ENCODE measurements at places on chromosomes 16 and 17. TPM values are rescaled to one million over a fixed set of nuclear protein-coding genes. Genes with fewer than 3 reads are reported as not detected.
A peak's percentile ranks its signal among the peaks of the same experiment; 100 is the strongest.

The ALOX15 gene
- 0.05 TPM for polyA plus RNA-seq

The KRTAP4-3 gene
- polyA plus RNA-seq, result not detected

The BAIAP3 gene
- 0.51 TPM for polyA plus RNA-seq

The SDK2 gene
- polyA plus RNA-seq, result not detected

DNA sequence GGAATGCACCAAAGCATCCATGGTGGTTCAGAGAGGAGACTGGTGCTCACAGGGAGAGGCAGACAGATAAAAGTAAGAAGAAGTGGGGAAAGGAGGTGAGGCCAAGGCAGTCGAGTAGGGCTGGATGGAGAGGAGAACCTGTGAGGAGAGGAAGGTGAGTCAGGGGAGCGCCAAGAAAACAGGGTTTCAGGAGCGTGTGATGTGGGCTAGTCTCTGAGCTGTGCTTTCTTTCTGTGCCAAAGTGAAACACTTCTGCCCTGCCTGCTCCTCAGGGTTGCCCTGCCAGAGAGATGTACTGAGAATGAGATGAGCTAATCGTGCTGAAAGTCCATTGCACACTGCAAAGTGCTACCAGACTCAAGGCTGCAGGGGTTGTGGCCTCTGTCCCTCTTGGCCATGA lies 310.7 kb upstream of the CCL2 start:
- no peak for DNase-seq

DNA sequence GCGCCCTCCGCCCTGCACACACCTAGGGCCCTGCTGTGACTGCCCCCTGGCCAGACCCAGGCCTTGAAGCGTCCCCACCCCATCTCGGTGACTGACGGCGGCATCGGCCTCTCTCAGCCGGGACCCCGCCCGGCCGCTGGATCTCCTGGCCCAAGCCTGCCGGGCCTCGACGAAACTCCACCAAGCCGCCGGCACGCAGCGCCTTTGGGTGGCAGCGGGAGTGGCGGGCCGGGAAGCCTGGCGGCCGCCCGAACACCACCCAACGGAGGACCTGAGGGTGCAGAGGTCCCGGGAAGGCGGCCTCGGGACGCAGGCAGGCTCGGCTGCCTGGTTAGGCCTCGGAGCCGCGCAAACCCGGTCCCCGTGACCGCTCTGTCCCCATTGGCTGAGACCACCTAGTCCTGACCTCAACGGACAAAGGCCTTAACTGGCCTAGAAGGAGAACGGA lies 12.0 kb upstream of the TMEM97 start:
- DNase-seq, result no peak

DNA sequence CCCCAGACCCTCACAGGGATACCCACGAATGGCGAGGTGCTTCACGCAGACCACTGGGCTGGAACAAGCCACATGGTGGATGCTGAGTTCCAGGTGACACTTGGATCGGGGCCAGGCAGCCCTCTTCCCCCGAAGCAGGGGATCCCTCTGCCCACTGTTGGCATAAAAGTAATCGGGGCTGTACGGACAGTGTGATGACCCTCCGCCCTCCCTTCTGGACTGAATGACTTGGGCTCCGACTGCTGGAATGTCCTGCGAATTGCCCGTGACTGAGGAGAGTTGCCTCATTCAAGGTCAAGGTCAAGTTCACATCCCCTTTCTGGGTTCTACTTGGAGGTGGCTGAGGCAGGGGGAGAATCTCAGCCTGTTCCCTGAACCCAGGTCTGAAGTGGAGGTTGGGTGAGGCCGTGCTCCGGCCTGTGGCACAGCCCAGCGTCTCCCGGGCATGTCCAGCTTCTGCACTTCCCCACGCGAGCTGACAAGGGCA lies 28.5 kb upstream of the CREBBP start:
- no peak for DNase-seq

- DNase-seq, result peak; percentile 15
Measured at GRCh38 chr17:54992797-54993639, 24.5 kb downstream of the STXBP4 start.

- no peak for DNase-seq
Measured at GRCh38 chr16:67207249-67208091, 8.5 kb downstream of the ELMO3 start.

- no peak for DNase-seq
Measured at GRCh38 chr17:549177-550040, 165.2 kb downstream of the VPS53 start.

DNA sequence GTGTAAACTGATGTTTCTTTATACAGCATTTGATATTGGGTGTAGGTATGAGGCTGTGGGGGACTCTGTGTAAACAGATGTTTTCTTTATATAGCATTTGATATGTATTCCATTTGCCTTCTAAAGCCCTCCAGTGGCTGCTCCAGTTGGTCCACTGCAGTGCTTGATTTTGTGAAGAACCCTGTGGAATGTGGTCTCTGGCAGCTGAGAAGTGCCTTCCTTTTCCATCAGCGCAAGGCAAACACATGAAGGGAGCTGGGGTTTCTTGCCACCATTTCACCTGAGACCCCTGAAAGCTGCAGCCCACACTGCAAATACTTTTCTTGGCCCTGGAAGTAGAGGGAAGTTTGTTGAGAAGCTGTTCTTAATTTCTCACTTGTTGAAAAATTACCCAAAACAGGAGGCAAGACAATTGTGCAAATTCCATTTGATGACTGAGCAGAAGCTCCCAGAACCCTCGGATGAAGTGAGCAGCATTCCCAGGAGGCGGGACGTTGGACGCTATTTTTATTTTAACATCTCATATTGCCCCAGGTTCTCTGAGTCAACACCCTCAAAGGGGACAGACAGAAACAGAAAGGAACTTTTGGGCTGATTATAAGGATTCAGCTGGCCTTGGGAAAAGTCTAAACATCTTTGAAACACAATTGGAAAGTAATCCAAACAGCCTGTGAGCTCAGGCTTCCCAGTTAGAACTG lies 158.5 kb upstream of the RPH3AL start:
- DNase-seq, result no peak

GRCh38 chr17:38676706-38677504 lies 2.1 kb upstream of the EPOP start:
- peak; percentile 84 for DNase-seq

DNA sequence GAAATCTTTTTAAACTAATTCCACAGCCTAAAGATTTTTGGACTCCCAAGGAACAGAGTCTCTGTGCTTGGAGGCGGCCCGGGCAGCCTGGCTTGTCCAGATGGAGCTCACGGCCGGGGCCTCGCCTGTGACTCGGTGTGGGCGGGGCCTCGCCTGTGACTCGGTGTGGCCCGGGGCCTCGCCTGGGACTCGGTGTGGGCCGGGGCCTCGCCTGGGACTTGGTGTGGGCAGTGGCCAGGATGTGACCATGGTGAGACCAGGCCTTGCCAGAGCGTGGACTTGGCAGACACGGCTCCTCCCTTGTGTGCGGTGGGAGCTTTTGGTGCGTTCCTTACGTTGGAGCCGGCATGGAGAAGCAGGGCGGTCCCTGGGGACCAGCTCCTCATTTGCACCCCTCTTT lies 92.3 kb downstream of the METRNL start:
- no peak for DNase-seq

- no peak for DNase-seq
Measured at GRCh38 chr16:85945424-85945751, 46.4 kb downstream of the IRF8 start.

DNA sequence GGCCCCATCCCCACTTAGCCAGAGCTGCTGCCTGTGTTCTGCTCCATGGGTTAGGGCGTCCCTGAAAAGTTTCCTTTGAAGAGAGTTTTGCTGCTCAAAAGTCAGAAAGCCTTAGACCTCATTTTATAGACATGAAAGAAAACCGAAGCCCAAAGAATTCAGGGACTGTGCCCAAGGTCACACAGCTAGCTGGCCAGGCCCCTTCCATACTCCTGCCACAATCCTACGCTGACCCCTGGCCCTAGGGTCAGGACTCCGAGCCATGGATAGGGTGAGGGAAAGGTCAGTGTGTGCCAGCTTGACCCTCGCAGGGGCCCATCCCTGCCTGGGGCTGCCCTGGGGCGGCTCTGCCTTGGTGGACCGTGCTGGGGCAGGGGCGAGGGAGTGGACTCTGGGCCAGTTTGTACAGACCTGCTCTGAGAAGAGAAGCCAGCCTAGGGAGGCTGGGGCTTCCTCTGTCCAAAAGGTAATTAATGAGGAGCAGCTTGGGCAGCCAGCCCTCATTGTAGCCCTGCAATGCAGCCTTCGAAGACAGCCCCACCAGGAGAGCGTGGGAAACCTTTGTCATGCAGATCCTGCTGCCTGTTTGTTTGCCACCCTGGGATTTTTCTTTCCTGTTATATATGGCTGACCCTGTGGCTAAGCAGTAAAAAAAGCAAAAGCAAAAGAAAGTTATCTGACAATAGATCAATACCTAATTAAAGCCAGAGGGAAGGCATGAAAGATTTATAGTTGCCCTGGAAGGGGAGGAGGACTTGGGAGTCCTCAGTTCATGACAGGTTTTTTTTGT lies 37.4 kb downstream of the RHBDL3 start:
- no peak for DNase-seq

- DNase-seq, result no peak
Measured at GRCh38 chr17:32588135-32588534, 101.3 kb downstream of the CDK5R1 start.

GRCh38 chr16:72224260-72224768 lies 52.4 kb upstream of the PMFBP1 start:
- no peak for DNase-seq

GRCh38 chr17:71176331-71176730 lies 944.5 kb upstream of the SOX9 start:
- DNase-seq, result no peak

DNA sequence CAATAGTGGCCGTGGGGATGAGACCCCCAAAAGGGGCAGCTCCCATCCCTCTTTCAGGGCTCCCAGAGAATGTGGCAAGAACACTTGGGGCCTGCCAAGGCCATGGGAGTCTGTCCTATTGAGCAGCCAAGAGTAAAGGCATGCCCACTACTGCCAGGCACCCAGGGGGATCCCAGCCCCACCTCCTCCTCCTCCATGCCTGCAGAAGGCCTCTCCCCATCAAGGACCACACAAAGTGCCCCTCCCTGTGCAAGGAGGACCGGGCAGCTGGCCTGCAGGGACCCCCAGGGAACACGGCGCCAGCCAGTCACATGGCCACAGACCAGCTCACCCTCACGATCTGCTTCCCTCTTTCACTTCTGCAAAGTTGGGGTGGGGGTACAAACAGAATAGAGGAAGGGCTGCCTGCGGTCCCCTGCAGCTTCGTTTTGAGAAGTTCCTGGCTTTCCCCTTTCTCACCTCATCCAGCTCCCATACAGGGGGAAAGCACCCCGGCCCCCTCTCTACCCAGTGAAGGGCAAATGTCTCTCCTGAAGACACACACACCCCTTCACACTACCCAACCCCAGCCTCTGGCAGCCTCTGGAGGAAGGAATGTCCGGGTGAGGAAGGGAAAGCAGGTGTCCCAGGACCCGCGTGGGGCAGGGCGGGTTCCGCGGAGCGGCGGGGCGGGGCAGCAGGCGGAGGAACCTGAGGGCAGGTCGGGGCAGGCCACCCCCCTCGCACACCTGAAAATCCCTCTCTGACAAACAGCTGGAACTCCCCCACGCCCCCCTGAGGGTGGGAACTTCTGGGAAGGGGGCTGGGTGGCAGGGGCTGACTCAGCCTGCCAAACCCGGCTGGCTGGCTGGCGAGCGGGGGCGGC lies 2.0 kb downstream of the PPP1R9B start:
- peak; percentile 95 for DNase-seq

- no peak for DNase-seq
Measured at GRCh38 chr17:48925991-48926342, 17.8 kb downstream of the UBE2Z start.

- no peak for DNase-seq
Measured at GRCh38 chr16:11752856-11753255, 10.2 kb upstream of the TXNDC11 start.

GRCh38 chr17:49590874-49591273 lies 15.2 kb downstream of the NXPH3 start:
- no peak for DNase-seq

GRCh38 chr17:81550830-81551457 lies 1.2 kb downstream of the FAAP100 start:
- no peak for DNase-seq

DNA sequence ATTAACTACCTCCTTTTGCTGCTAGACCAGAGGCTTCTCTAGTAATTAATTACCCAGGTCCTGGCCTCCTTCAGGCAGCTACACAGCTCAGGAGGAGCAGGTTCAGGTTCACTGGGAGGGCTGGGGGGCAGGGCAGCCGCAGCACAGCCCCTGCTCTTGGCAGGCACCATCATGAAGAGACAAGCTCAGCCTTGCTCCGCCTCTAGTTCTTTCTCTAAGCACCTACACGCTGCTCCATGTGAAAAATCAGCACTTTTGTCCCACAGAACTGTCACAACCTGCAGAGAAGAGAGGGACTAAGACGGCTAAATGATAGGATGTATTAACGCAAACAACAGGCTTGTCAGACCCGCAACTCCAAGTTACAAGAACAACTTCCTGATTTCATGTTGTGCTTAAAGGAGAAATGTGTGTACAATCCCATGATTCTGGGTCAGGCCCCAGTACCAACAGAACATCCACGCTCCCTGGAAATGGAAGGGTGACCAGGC lies 53.4 kb downstream of the GRB2 start:
- peak; percentile 33 for DNase-seq

- DNase-seq, result peak; percentile 3
Measured at GRCh38 chr16:87608400-87608985, 6.2 kb downstream of the JPH3 start.

- DNase-seq, result peak; percentile 22
Measured at GRCh38 chr16:72840631-72841381, 207.1 kb downstream of the ZFHX3 start.

- DNase-seq, result no peak
Measured at GRCh38 chr17:55564081-55564480, 52.8 kb upstream of the SMIM36 start.

GRCh38 chr16:76204249-76204648 lies 73.0 kb upstream of the CNTNAP4 start:
- no peak for DNase-seq

DNA sequence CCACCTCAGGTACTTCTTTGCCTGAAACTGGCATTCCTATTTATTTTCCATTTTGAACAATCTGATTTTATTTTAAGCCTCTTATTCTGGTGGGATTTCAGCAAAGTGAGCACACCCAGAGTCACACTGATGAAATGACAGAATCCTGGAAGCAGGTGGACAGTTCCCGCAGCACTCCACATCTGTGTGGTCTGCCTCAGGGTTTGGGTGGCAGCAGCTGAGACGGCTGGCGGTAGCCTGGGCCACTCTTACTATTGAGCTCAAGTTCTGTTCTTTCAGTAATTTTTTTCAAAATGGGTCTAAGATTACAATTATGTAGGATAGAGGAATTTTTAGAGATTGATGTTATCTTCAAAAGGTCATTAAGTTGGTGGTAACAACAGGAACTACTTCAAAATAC lies 32.5 kb upstream of the ENDOV start:
- DNase-seq, result no peak

DNA sequence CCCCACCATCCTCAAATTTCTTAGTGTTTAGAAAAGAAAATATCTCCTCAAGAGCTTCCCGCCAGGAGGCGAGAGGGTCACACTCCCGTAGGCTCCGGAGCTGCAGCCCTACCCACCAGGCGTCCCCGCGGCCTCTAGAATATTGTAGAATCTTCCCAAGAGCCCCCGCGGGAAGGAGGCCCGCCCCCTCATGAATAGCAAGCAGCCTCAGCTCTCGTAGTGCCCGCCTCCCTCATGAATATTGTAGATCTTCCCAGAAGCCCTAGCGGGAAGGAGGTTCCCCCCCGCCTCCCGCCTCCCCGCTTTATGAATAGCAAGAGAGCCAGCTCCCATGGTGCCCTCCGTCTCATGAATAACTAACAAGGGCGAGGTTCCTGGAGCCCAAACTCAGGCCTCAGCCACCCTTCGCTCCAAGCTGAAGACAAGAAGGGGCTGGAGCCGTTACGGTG lies at the start of gene FBXO47:
Gene FBXO47 (minus strand): TSS at position 114 of the 449 bp plus-strand sequence. CDS start 4,378 bp downstream, outside the sequence.
- DNase-seq, result peak; percentile 81
